ENCODE measurements at places on chromosomes 13 and 19. TPM values are rescaled to one million over a fixed set of nuclear protein-coding genes. Genes with fewer than 3 reads are reported as not detected.
A peak's percentile ranks its signal among the peaks of the same experiment; 100 is the strongest.

DNA sequence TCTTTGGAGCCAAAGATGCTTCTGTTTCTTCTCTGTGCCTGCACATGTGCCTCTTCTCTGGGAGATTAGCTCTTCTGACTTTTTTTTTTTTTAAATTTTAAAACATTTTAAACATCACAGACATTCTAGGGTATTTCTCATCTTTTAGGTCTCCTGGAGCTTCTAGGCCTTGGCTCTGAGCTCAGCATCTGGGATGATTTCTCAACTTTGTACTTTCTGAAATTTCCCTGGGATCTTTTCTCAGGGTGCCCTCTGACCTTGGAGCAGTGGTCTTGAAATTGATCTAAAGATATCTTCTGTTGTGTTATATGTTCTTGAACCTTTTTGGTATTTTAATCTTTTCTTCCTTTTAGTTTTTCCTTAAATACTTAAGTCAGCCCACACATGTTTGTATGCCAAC lies 6.2 kb downstream of the WASF3 start:
- DNase-seq = no peak

GRCh38 chr13:108267347-108267746 lies 2.2 kb upstream of the TNFSF13B start:
- DNase-seq = no peak

GRCh38 chr13:81199956-81200355 lies 859.0 kb upstream of the SPRY2 start:
- DNase-seq = no peak

Gene TJP3
- total RNA-seq = not detected

Gene CALR3
- total RNA-seq = not detected

DNA sequence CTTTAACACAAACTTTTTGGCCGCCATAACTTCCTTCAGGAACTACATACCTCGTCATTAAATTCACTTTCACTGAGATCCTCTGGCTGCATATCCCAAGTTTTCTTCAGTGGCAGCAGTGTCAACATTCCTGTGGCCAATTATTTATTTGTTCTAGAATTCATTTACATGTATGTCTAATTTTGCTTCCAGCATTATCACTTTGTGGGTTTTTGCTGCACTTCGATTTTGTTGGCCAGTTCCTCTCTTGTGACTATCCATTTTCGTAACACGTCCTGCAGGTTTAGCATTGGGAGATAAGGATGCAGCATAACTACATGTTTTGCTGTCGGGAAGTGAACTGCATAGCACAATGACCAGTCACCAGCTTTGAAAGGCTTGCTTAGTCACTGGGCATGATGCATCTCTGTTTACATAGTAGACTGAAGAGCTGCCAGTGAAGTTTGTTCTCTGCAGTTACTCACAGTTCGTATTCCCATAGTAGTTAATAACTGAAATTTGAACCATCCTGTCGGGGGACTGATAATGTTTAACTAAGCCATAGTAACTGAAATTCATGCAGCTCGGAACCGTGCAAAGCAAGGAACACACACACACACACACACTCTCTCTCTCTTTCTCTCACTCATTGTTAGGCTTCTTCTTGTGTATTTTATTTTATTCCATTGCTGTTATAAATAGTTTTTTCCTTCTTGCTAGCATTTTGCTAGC lies 28.3 kb downstream of the ZNF507 start:
- no peak for DNase-seq

Gene ACTN4
- 119 TPM for total RNA-seq

DNA sequence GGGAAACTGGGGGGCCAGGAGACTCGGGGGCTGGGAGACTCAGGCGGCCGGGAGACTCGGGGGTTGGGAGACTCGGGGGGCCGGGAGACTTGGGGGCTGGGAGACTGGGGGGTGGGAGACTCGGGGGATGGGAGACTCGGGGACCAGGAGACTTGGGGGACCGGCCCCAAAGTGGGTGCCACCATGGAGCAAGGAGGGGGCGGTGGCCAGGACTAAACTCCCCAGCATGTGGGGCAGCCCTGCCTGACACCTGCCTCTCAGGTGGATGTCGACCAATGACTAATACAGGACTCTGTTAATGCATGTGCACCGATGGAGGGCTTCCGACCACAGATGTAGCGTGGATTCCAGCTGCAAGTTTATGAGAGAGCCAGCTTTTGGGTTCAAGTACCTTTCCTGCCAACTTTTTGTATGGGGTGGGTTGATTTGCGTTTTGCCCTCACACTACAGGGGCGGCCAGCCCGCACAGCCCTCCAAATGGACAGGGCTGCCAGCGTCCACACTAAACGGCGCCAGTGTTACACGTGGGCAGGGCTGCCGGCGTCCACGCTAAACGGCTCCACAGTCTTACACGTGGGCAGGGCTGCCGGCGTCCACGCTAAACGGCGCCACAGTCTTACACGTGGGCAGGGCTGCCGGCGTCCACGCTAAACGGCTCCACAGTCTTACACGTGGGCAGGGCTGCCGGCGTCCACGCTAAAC lies 62.2 kb downstream of the RASA3 start:
- DNase-seq = peak; percentile 54

DNA sequence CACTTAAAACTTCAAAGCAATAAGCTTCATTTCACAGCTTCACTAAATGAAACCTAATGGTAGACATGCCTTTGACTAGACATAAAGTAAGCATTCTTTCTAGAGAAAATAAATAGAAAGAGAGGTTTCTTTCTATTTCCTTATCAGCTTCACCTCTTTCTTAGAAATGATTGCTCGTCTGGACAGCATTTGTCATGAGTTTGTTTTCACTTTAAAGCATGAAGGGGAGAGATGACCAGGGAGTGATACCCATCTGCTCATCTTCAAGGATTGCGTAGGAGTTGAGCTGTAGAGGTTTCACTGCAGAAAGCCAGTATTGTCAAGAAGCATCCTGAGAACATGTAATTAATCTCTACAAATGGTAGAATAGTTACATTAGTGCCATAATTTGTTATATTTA lies 61.3 kb downstream of the COL4A2 start:
- no peak for DNase-seq

- DNase-seq = peak; percentile 94
Measured at GRCh38 chr19:718991-719512, 10.3 kb downstream of the PALM start.

DNA sequence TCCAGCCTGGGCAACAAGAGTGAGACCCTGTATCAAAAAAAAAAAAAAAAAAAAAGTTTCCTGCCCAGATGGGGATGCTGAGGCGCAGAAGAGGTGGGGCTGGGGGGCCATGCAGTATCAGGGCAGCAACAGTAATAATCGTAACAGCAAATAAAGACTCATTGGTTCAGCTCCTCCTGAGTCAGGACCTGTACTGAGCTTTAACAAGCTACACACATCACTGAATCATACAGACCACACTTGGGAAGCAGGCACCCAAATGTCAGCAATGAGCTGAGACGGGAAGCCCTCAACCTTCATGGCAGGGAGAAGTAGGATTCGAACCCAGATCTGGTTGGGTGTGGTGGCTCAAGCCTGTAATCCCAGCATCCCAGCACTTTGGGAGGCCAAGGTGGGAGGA lies 10.6 kb upstream of the DPF1 start:
- no peak for DNase-seq

- peak; percentile 74 for DNase-seq
Measured at GRCh38 chr19:41226053-41226873, 7.2 kb downstream of the AXL start.

DNA sequence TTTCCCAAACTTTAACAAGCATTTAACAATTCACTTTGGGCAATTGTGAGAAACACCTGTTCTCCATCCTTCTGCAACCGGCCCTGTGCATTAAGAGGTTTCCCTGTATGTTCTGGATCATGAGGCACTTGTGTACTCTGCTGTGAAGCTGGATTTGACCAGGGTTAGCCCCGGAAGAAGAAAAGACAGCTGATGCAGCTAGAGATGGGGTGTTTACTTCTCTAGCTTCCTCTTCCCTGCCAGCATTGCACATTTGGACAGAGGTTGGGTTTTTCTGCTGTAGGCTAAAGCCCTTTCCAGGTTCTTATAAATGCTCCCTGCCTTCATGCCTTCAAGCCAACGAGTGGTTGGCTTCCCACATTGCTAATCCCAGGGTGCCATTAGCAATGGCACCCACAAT lies 20.9 kb downstream of the MBD3L2B start:
- no peak for DNase-seq

GRCh38 chr13:44120849-44121755 lies 241.4 kb downstream of the LACC1 start:
- no peak for DNase-seq

GRCh38 chr13:59024434-59024833 lies 1139.3 kb downstream of the DIAPH3 start:
- no peak for DNase-seq

DNA sequence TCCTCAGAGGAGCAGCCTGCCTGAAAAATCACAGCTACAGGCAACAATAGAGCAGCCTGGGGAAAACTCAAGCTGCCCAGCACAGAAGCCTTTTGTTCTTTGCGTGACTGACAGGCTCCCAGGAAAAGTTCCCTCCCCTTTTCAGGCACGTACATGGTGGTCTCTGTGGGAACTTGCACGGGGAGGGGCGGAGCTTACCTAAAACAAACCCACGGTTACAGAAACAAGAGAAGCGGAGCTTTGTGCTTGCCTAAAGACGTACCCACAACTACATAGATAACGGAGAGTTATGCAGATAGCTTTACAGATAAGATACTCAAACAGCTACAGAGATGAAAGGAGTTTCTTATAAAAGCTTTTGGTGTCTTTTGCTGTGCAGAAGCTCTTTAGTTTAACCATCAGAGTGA lies 11.4 kb downstream of the ETFB start:
- no peak for DNase-seq

GRCh38 chr13:23462815-23463559 lies 29.5 kb upstream of the SACS start:
- DNase-seq = no peak

DNA sequence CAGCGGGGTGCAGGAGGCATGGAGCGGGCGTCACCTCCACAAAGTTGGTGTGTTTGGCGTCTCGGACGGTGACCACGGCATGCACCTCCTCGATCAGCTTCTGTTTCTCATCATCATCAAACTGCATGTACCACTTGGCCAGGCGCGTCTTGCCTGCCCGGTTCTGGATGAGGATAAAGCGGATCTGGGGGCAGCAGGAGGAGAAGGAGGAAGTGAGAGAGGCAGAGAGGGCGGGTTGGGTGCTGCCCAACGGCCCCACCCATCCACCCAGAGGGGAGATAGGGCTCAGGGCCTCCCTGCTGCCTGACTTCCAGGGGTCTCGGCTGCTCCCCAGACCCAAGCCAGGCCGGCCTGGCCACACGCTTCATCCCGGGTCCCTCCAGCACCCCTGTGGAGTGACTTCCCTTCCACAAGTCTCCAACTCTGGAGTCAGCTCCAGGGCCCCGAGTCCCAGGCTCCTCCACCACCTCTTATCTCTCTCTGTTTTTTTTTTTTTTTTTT lies 4.6 kb downstream of the AP2S1 start:
- peak; percentile 16 for DNase-seq

GRCh38 chr19:2043961-2044708 lies 6.9 kb downstream of the MKNK2 start:
- no peak for DNase-seq

Gene KLHL1
- total RNA-seq = not detected

GRCh38 chr13:99944102-99944501 lies 27.5 kb downstream of the ZIC5 start:
- no peak for DNase-seq

Gene NEK5
- 1.2 TPM for total RNA-seq

DNA sequence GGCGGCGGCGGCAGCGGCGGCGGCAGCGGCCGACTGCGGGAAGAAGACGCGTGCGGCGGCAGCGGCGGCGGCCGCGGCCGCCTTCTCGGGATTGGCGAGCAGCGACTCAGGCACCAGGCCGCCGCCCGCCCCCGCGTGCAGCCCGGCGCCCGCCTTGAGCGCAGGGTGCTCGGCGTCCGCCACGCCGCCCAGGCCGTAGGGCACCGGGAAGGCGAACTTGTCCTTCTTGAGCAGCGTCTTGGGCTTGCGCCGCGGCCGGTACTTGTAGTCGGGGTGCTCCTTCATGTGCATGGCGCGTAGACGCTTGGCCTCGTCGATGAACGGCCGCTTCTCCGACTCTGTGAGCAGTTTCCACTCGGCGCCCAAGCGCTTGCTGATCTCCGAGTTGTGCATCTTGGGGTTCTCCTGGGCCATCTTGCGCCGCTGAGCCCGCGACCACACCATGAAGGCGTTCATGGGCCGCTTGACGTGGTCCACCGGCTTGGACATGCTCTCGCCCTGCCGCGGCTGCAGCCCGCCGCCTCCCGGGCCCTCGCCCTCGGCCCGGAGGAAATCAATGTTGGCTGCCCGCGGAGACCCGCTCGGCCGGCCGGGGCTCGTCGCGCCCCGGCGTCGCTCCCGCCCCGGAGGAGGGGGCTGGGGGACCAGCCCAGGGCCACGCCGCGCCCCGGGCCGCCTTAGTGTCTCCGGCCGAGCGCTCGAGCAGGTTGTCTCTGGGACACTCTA lies 621 bp downstream of the SOX21 start:
- DNase-seq = peak; percentile 54

Gene ADGRE3
- total RNA-seq = not detected

DNA sequence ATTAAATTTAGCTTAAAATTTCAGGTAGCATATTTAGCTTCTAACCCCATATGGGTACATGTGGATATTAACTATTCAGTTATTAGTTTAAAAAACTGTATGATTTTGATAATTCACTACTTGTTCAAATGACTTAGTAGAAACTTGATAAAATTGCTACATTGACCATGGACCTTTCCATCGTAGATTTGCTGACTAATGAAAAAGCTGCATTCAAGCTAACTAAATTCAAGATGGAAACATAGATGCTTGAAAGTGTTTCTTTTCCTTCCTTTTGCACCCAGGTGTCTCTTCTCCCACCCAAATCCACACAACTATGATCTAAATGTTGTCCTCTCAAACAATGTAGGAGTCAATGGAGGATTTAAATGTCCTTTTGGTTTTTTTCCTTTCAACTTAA lies 439.2 kb downstream of the TBC1D4 start:
- no peak for DNase-seq

- DNase-seq = no peak
Measured at GRCh38 chr19:48964205-48965039, 687 bp upstream of the FTL start.

Gene PTGER1
- 0.33 TPM for total RNA-seq

GRCh38 chr13:97280478-97280877 lies 58.3 kb downstream of the MBNL2 start:
- no peak for DNase-seq

- DNase-seq = no peak
Measured at GRCh38 chr13:37406031-37406430, 192.5 kb downstream of the POSTN start.

Measured in right cardiac atrium (tissue), 5 donors.